ENCODE measurements at places on chromosomes 6 and 20.

GRCh38 chr6:127402890-127403617 is 56.1 kb downstream of the KIAA0408 start:
- DNase-seq = no peak

DNA sequence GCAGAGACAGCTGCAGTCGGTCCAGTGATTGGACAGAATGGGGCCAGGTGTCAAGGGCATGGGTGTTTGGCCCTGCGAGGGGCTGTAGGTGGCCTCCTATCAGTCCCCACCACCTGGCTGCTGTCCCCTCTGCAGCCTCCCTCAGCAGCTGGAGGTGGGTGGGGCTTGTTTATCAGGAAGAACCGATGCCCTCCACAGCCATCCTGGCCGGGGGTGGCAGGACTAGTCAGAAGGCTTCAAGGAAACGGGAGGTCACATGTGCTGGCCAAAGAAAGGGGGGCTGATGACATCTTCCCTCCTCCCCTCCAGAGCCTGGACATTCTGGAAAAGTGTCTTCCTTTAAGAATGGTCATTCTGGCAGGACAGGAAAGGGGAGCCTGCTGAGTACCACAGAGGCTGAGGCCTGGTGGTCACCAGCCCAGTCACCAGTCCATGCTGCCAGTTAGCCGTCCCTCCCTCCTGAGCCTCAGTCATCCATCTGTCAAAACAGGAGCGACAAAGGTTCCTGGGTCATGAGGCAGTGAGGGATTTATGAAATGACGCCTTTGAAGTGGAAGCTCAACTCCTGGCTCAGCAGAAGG is 4.1 kb downstream of the FAM210B start:
- no peak for DNase-seq

DNA sequence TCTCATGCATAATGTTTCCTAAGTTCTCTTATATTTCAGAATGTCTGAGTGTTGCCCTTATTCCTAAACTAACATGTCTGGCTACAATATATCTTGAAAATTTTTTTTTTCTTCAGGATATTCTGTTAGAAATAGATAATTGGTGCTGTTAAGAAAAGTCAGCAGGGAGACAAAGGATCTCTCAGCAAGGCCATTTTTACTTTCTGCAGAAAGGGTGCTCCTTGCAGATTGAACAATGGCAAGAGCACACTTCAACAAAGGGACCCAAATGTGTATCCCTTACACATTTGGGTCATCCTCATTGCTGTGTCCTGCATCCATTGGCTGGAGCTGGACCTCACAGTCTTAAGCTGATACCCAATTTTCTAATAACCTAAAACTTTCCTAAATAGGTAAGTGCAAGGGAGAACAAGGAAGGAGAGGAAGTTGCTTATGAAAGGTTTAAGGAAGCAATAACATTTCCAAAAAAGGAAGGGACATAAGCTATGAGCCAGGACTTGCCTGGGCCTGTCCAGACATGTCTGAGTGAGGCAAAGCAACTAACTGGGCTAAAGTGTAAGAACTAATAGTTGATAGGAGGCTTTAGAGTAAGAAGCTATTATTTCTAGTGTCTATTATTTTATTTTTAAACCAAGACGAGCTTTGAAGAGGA is 429.6 kb downstream of the BCKDHB start:
- DNase-seq = no peak

DNA sequence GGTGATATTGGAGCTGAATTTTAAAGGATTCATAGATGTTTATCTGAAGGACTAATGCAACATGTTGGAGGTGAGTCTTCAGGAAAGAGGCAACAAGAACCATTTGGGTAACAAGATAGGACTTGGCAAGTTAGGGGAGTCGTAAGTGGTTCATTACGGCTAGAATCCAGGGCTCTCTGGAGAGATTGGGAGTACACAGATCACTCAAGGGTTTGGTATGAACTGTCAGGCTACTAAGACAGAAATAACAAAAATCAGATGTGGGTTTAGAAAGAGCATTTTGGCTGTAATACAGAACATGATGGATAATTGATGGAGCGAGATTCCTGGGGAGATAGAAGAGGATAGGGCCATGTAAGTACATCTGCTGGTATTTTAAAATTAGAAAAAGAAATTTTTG is 86.3 kb upstream of the ESR1 start:
- no peak for DNase-seq

DNA sequence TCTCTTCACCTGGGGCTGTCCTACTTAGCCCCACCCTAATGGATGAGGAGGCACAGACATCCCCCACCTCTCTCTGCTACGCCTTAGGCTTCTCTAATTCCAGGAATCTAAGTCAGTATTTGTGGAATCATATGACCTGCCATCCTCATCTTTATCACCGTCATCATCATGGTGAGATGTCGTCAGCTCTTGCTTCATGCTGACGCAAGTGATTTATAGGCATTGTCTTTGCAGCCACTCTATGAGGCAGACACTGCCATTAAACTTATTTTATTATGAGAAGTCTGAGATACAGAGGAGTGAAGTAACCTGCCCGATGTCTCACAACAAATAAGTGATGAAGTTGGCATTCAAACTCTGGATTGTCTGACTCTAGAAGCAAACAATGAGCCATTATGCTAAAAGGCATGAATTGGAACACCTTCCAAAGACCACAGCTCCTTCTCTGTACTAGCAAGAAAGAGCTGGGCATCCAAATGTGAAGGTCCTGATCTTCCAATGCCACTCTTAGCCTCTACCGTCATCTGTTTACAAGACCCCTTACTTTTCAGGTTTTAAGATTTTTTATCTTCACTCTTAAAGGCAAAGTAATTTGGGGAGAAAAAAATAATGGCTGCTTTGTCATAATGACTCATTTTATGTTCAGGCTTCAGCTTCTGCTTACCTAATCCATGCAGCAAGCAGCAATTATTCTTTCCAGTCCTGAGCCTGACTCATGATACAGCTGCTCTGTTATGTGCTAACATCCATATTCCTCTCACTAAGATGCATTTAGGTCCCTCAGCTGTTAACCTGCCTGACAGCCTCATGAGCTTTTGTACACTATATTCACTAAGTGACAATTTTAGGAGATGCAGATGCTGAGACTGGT is 113.7 kb upstream of the BCLAF1 start:
- DNase-seq = no peak

DNA sequence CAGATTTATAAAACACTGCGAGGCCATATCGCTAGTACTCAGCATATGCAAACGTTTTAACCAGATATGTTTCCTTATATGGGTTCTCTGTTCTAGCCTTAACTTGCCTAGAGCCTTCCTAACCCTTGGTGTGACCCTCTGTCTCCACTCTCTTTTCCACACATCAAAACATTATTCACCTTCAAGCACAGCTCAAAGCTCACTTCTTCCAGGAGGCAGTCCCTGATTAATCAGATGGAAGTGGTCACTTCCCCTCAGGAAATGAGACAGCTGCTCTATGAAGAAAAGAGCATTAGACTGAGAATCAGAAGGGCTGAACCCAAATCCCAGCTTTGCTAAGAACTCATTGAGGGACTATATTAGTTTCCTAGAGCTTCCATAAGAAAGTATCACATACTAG is 39.8 kb upstream of the SLC17A4 start:
- DNase-seq = no peak

DNA sequence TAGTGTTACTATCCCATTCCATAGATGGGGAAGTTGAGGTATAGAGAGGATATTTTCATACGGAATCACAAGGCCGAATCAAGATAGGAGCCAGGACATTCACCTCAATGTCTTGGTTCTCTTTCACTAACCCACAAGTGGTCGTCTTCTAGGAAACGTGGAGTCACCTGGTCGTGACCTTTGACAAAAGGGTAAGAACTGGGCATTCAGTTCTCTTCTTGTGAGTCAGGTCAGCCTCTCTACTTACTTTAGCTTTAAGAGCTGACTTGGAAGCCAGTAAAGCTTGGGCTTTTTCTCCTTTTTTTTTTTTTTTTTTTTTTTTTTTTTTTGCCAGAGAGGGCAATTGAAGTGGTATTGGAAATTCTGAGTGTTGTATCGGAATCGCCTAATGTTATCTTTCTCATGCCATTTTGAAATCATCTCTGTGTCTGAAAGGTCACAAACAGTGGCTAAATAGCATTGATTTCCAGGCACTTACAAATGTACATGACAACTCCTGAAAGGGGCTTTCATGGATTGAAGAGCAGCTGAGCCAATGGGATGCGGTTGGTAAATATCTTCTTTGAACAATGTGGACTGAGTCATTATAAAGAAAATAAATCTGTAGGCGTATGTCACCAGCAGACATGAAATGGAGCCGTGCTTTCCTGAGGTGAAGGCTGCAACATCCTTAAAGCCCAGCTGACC is 356.9 kb downstream of the KIF16B start:
- no peak for DNase-seq

DNA sequence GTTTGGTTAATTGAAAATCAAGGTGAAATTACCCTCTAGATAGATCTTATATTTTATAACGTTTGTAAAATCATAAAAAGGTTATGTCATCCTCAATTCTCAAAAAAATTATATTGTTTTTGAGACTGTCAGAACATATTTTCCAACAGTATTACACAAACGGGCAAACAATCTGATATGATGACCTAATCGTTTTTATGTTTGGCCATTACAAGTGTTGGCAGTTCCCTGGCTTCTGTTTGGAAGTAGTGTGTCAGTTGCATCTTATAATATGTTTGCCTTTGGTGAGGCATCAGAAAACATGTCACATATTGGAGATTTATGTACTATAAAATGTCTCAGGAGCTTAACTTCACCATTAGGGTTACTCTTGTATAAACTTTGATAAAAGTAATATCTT is 308.1 kb upstream of the EPHA7 start:
- DNase-seq = no peak

- DNase-seq = no peak
Measured at GRCh38 chr6:22774129-22774528, 204.8 kb downstream of the HDGFL1 start.

GRCh38 chr20:46159101-46159897 is 41.2 kb downstream of the CD40 start:
- no peak for DNase-seq

GRCh38 chr6:159483259-159483658 is 209.8 kb downstream of the SOD2 start:
- no peak for DNase-seq

DNA sequence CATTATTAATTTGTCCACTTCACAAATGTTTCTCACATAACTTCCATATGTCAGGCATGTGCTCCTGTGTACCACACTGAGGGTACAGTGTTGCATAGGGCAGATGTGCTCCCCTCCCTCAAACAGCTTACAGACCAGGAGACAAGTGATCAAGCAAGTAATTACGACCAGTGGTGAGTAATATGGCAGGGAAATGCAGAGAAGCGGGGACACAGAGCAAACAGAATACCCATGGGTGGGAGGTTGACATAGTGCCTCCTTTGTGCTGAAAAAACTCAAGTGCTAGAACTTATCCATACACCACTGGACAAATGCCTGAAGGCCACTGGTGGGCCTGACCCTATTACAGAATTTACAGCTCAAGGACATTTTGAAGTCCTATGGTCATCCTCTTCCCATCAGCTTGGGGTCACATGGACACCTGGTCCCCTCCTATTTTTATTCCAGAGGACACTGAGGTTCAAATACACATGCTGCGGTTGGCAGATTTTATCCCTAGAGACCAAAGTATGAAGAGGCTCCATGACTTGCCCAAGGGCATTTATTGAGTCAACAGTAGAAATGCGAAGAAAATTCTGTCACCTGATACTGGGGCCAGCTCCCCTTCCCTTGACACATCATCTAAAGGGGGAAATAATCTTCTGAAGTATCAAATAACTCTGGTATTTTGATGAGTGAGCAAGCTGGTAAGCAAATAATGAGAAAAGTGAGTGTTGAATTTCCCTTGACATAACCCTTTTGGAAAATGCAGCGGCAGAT is 116.6 kb downstream of the QRSL1 start:
- no peak for DNase-seq

- no peak for DNase-seq
Measured at GRCh38 chr20:44073675-44074071, 113.3 kb downstream of the JPH2 start.

DNA sequence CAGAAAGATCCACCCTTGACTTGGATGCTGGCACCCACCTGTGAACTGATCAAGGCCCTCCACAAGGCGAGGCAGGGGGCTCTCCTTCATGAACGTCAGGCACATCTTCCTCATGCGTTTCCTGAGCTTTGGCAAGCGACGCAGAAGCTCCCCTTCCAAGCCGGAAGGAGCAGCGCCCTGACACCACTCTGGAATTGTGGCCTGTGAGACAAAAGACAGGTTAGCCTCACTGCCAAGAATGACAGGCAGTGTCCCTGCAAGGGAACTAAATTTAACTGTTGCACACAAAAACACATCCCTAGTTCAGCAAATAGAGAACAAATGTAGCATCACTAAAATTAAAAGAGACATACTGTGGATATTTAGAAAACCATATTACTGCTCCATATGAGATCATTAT is 42.0 kb upstream of the LYRM2 start:
- DNase-seq = no peak

GRCh38 chr6:41518118-41518517 is 28.1 kb upstream of the FOXP4 start:
- DNase-seq = no peak

GRCh38 chr6:140077827-140078560 is 703.5 kb upstream of the CITED2 start:
- DNase-seq = no peak

GRCh38 chr6:109772883-109773431 is 81.9 kb downstream of the FIG4 start:
- DNase-seq = no peak

DNA sequence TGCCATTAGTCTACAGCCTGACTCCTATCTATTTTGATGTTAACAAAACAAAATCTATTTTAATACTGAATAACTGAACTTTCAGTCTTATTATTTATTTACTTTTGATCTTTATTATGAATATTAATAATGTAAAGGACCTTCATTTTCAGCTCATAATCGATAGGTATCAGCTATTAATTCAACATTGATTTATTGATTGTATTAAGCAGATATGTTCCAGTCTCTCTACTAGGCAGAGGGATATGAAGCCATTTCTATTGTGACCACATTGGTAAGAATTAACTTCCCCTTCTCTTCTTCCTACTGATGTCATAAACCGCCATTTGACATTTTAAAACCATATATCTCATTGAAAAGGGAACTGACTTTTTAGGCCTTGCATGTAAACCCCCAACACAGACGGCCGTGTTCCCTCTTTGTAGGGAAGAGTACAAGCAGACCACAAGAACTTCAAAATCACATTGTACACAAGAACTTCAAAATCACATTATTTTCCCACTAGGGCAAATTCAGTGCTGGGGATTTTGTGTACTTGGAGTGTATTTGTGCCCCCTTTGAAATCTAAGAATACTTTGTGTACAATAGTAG is 69.5 kb upstream of the FABP7 start:
- no peak for DNase-seq

DNA sequence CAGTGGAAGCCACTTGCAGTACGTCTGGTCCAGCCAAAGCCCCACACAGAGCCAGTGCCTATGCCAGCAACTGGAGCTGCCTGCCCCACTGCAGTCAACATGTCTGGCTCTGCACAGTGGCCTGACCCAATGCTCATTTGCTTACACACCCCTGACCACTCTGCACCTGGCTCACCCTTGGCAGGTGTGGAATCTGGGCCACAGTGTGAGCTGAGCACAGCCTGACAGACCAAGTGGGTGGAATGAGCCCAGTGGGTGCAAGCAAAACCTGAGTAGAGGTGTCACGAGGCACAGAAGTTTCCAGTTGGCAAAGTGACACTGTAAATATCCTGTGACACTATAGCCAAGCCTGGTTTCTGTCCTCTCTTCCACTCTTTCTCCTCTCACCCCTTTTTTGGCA is 49.5 kb downstream of the GGTLC1 start:
- no peak for DNase-seq

Data from T-helper 17 cell (primary cell).